ENCODE measurements at places on chromosomes 7 and 10.

GRCh38 chr7:130276796-130277762 is 10.4 kb downstream of the CPA2 start:
- DNase-seq, result no peak

GRCh38 chr7:144026203-144026883 is 22.4 kb upstream of the OR2A5 start:
- no peak for DNase-seq

- DNase-seq, result no peak
Observed at GRCh38 chr10:103736763-103737162, 118.6 kb downstream of the SH3PXD2A start.

- DNase-seq, result no peak
Observed at GRCh38 chr7:117775801-117776200, 97.4 kb downstream of the CTTNBP2 start.

GRCh38 chr7:112938863-112939573 is 147.6 kb downstream of the GPR85 start:
- DNase-seq, result peak; percentile 57

Data from glutamatergic neuron (in vitro differentiated cells).